ENCODE measurements at places on chromosomes 6 and 20.

GRCh38 chr20:58982406-58983114 lies 1.5 kb downstream of the NELFCD start:
- DNase-seq, result no peak

- DNase-seq, result no peak
Measured at GRCh38 chr6:95094751-95095663, 482.3 kb upstream of the MANEA start.

DNA sequence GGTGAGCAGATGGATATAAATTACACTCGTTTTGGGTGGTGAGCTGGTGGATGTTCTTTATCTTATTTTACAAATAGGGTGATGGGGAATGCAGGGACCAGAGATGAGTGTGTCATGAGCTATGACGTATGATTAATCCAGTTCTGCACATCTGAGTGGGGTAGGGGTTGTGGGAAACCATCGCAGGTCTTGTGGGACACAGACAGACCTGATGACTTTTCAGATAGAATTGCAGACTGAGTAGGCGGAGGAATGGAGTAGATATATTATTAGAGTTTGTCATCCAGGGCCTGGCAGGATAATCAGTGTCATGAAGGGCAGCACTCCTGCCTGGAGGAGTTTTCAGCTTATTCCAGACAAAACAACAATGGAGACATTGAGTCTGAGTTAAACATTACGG lies 12.9 kb upstream of the DSP start:
- no peak for DNase-seq

- DNase-seq, result peak; percentile 80
Measured at GRCh38 chr6:35522660-35523658, 10.3 kb upstream of the TULP1 start.

- no peak for DNase-seq
Measured at GRCh38 chr6:118313208-118313607, 234.9 kb upstream of the PLN start.

DNA sequence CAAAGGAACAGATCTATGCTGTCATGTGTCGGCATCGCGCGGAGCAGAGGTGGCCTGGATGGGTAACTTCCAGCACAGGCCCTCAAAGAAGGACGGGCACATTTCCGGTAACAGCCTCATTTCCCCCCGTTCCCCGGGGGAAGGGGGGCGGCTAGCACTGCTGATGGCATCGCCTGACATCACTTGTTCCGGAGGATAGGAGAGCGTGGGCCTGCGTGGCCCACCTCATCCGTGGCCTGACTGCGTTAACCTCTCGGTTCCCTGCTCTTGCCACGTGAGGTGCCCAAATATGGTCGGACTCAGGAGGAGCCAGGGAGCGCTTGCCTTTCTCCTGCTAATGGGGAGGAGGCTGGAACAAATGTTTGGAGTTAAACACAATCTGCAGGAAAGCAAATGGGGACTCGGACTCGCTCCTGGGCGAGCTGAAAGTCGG lies at the start of gene AKAP12:
Gene AKAP12, plus strand, starts transcription at position 365 of the 433 bp plus-strand sequence. CDS start 596 bp downstream, outside the sequence.
- peak; percentile 76 for DNase-seq

DNA sequence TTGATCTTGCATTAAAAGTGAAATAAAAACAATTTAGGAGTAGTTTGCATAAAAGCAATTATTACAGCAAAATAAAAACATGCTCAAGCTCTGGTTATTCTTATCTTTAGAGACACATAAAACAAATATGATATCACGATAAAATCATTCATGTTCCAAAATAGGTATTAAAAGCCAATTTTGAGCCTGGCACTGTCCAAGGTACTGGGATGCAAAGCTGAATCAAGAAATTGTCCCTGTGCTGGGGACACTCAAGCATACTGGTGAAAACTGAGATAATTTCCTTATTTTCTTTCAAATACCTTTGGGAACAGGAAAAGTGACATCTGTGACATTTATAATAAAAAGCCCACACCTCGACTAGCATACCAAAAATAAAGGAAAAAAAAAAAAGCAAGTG lies 931 bp upstream of the MTCL3 start:
- no peak for DNase-seq

DNA sequence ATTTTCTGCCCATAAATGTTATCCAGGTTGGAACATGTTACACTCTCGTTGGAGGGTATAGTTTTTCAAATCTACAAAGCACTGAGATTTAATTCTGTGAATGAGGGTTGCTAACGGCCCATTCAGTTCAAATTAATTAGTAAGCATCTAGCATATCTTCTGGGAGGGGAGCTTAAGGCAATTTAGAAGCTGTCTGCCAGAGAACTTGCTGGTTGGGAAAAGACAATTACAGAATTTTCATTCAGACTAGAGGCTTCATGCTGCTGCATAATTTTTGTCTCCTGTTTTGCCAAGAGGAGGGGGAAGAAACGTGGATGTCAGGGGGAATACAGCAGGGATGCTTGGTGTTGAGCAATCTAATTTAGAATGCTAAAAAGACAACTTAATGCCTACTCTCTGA lies 268.3 kb upstream of the FAM83B start:
- DNase-seq, result no peak

- DNase-seq, result peak; percentile 68
Measured at GRCh38 chr6:13406781-13407180, 78.4 kb upstream of the TBC1D7 start.

DNA sequence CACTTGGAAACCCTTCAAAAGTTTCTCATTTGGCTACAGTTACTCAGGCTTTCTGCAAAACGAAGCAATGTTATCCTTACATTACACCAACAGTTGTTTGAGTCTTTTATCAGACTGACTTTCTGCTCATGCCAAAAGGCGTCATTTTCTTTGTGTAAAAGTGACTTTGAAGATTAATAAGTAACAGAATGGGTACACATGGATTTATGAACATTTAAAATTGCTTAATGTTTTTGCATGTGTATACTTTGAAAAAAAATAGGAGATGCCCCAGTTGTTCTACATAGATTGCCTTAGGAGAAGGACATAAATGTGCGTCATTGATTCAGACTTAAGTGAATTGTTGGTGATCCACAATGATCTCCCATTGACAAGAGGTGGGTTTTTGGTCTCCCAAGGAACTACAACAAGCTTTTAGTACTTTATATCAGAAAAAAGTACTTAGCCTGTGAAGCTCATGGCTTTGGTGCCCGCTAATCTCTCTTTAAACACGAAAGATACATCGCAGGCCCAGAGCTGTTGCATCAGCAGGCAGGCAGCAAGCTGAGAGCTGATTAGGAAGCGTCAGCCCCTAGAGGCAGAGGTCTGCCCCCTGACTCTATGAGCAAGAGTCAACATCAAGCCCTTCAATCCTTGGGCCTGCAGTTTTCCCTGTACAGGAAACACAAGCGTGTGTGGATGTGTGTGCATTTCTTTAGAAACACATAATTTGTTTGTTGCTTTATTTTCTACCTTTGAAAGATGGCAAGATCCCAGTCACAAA lies 45.9 kb downstream of the SLC22A3 start:
- DNase-seq, result no peak

GRCh38 chr6:30625511-30625910 lies 1.2 kb upstream of the ATAT1 start:
- DNase-seq, result no peak

DNA sequence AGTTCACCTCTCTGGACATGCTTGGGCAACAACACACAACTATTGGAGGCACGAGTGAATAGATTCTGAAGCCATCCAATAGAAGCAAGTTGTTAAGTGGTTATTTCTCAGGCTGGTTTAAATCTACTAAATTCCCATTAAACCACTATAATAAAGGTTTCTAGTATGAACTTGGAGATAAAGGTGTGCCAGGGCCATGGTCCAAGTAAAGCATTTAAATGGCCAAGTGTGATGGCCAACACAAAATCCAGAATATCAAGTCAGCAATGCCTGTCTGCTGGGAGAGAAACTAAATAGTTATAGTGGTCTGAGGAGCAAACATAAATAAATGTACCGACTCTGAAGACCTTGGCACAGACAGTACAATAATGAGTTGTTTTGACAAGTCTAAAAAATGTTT lies 294.3 kb upstream of the STXBP5 start:
- DNase-seq, result no peak

- peak; percentile 16 for DNase-seq
Measured at GRCh38 chr6:128554302-128554701, 33.9 kb upstream of the PTPRK start.

GRCh38 chr20:63578224-63579016 lies 4.4 kb upstream of the HELZ2 start:
- DNase-seq, result no peak

DNA sequence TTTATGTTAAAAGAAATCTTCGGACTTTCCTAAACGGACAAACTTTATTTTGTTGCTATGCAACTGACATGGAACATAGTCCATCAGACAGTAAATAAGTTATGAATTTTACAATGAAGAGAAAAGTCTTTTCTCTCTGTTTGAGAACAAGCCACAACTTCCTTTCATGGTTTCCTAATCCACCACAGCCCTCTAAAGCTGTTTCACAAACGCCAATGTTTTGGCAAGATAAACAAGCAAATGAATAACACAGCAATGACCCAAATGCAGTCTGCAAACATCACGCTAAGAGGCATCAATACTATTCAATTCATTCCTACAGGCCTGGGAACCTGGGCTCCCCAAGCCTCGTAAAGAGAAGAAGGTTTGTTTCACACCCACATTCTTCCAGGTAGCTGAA lies 60.4 kb downstream of the HAO1 start:
- no peak for DNase-seq

DNA sequence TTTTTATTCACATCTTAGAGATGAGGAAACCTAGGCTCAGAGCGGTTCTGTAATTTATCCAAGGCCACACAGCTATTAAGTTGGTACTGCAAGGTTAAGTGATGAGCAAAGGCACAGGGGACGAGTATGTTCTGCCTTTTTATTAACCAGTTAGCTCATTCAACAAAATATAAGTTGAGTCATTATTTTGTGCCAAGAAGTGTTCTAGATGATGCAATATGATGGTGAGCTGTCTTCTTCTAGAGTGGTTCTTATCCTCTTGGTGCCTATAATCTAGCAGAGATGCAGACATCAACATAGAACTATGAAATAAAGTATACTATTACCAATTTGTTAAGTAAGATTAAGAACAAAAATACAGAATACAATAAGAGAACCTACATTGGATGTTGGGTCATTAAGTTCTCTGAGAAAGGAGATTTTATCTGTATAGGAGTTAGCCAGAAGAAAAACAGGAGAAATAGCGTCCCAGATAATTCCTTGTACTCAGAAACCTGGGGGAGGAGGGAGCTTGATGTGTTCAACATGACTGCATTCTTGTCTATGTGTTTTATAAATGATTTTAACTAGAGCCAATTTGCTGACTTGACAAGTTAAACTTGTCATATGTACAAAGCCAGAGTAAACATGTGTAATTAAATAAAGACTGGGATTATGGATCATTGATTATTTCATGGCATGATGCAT lies 122.3 kb downstream of the TBXT start:
- DNase-seq, result no peak

DNA sequence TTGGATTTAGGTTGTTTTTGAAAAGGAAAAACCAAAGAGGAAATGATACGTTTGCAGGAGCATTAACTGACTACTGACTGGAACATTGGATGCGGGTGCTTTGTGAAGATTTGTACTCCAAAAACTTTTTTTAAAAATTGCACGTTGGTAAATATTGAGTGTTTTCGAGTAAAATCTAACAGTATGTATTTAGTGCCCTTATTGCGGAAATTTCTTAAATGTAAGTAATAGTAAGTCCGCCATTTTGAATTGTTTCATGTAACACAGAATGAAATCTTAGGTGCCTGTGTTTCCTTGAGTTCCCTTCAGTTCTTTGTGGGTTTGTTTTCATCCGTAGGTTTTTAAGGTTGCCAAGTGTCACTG lies 15.2 kb upstream of the LIN28B start:
- no peak for DNase-seq

DNA sequence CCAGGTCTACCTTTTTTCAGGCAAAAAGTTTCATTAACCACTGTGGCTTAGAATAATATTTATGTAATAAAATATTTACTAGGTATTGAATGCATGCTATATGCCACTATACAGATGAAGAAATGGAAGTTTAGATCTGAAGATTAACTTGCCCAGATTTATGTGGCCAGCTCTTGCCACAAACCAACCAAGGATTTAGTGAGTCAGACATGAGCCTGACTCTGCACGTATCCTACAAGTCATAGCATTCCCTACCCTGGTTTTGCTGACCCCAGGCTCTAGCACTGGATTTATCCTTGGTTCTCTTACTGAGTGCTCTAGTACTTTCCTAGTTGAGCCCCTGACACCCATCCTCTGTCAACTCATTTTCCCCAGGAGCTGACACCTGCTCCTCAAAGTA lies 75.4 kb downstream of the ANKEF1 start:
- DNase-seq, result no peak

- no peak for DNase-seq
Measured at GRCh38 chr20:40953416-40953815, 75.2 kb upstream of the TOP1 start.

DNA sequence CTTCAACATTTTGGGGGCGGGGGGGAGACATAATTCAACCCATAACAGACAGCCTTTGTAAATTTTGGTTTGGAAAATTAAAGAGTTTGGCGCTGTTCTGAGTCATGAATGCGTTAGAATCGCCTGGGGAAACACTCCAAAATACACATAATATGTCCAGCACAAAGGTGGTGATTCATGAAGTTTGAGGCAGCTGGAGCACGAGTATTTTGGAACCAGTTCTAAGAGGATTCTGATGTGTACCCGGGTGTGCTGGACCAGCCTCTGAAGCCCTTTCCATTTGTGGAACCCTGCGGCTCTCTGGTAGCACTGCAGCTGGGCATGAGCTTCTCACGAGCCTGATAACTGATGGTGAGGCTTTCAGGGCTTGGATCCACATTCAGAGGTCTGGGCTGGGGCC lies 4.7 kb downstream of the GMPR start:
- no peak for DNase-seq

- no peak for DNase-seq
Measured at GRCh38 chr6:116553451-116553850, at the start of gene CALHM4. Gene CALHM4 (plus strand): TSS chr6:116553751. CDS start chr6:116553794, 43 bp downstream.

GRCh38 chr6:139881728-139882211 lies 507.3 kb upstream of the CITED2 start:
- DNase-seq, result no peak

- DNase-seq, result no peak
Measured at GRCh38 chr6:56652231-56652630, 9.5 kb upstream of the DST start.

- DNase-seq, result no peak
Measured at GRCh38 chr20:57844626-57845596, 135.1 kb upstream of the PMEPA1 start.

- DNase-seq, result no peak
Measured at GRCh38 chr6:149699150-149699549, 18.8 kb downstream of the LATS1 start.

DNA sequence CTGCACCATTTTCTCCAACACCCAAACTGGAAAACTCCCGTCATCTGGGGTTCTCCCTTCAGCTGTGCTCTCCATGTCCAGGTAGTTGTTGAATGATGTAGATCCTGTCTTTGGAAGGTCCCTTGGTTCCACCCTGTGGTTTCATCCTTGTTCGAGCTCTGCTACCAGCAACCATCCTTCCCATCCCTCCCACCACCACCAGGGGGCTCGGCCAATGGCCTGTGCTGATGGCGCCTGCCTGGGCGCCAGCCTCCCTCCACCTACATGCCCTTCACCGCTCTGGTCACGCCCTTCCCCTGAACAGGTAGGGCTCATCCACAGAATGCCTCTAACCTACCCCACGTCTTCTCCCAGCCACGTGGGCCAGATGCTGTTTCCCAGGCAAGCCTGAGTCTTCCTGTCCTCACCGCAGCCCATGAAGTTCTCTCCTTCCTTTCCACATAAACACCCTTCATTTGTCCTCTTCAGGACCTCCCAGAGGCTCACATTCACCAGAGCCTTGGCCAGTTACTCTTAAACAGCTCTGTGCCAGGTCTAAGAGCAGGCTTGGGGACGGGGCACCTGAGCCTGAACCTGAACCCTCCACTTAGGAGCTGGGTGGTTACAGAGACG lies 75.1 kb upstream of the DUSP22 start:
- no peak for DNase-seq

- no peak for DNase-seq
Measured at GRCh38 chr20:59069026-59069425, 26.4 kb upstream of the PRELID3B start.

GRCh38 chr6:25303254-25303653 lies 24.1 kb downstream of the CARMIL1 start:
- no peak for DNase-seq
